ENCODE measurements at places on chromosomes 3 and 15.

DNA sequence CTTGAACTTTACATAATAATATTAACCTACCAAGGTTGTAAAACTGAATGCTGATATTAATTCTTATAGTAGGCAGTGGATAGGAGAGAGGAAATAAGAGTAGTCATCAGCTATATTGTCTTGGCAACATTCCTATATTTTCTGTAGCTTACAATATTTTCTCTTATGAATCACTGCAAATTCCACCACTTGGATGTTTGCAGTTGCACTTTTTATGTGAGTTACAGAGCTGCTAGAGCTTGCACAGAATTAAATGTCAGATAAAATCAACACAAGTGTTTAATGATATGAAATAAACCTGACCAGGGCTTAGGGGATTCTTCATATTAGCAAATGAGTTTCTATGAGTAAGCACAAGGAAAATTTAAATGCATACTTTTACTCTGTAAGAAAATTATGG, 1710.1 kb downstream of the SI start:
- DNase-seq, result no peak

- no peak for DNase-seq
Measured at GRCh38 chr3:55964491-55964985, 477.4 kb upstream of the WNT5A start.

DNA sequence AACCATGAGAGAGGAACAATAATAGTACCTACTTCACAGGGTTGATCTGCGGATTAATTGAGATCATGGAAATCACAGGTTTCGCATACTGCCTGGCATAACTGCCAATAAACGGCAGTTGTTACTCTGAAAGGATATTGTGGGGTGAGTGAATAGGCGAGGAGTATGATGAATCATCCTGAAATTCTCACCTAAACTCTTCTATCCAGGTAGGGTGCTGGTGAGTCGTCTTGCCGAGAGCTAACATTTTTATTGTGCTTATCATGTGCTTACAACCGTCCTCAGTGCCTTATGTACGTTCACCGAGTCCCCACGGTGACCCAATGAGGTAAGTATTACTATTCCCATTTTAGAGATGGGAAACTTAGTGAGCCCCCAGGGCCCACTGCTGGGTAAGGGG, 52.4 kb upstream of the SRGAP3 start:
- DNase-seq, result no peak

- no peak for DNase-seq
Measured at GRCh38 chr3:68135067-68135466, 480.7 kb upstream of the SUCLG2 start.

- no peak for DNase-seq
Measured at GRCh38 chr3:37272741-37273140, 98.4 kb upstream of the LRRFIP2 start.

GRCh38 chr15:97410897-97411575, 549.5 kb upstream of the ARRDC4 start:
- DNase-seq, result no peak

GRCh38 chr3:106071306-106071705, 202.5 kb upstream of the CBLB start:
- no peak for DNase-seq

DNA sequence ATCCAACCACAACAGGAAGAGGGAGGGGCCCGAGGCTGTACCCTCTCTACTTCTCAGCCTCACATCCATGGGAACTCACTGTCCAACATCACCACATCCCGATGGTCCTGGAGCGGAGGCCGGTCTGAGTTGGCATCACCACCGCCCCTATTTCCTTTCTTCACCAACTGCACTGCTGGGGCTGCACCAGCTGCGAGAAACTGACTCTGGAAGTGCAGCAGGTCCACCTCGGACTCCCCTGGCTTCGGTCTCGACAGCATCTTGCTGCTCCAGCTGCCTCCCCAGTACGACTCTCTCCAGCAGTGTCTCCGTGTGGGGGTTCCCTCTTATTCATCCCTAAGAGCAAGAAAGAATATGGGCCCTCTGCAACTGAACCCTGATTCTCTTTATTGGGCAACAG, 7.2 kb downstream of the RPAP1 start:
- no peak for DNase-seq

DNA sequence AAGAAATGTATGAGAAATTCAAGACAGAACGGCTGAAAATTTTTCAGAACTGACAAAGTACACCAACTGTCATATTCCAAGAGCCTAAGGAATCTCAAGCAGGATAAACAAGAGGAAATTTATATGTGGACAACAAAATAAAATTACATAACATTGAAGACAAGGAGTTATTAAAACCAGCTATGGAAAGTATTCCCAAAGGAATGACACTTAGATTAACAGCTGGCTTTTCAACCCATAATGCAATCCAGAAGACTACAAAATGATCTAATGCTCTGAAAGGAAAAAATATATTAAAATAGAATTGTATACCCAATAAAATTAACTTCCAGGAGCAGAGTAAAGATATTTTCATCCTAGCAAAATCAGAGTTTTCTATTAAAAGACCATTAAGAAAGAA, 132.2 kb upstream of the BNIP2 start:
- DNase-seq, result no peak

DNA sequence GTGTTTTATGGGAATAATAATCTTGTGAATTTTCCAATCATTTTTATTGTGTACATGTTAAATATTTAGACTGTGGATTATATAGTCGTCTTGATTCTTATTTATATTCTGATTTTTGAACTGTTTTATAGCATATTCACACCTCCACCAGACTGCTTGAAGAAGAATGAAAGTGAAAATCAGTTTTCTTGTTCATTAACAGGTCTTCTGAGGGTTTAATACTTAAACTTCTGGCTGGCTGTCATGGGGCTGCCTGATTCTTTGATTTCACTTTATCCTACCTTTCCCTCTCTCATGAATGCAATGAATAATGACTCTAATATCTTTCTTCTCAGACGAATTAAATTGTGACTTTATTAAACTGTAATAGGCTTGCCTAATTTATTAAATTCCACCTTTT, 56.2 kb downstream of the ATP2C1 start:
- no peak for DNase-seq

- DNase-seq, result no peak
Measured at GRCh38 chr3:103083848-103084631, 649.2 kb downstream of the ZPLD1 start.

DNA sequence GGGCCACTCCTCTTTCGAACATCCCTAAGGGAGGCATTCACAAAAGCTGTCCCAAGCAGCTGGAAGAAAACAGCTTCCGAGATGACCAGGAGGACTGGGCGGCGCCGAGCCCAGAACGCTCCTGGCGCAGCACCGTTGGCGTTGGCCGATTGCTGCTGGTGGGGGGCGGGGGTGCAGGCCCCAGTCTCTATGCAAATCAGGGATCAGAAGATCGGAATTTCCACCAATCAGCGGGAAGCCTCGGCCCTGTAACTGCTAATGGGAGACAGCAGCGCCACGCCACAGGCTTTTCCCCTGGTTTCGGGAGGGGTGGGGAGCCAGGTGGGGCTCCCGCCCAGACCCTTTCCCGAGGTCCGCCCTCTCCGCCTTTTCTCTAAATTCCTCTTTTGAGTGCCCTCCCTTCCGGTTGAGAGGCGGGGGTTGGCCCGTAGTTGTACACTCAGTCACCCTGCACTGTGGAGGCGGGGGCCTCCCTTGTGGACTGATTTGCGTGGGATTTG, 27.0 kb downstream of the HMCES start:
- peak; percentile 82 for DNase-seq

DNA sequence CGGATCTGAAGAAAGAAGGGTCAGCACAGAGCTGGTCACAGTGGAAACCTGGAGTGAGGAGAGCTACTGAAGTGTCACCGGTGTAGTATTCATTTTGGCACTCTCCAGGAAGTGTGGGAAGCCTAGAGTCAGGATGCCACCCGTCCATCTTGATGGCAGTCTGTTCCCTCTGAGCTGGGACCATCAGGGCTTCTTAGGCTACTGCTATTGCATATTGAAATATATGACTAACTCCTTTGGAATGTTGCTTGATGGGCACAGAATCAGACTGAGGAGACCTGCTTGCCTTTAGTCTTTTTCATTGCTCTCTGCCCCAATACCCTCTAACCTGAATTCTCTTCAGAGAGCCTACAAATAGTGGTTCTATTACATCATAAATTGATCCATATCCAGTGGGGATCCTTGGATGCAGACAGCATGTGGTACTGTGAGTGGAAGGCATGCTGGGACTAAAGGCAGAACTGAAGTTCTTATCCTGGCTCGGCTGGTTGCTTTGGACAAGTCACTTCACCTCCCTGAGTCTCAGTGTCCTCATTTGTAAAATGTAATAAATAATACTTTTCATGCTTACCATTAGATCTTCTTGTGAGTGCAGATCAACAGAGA, 143.5 kb downstream of the PDE8A start:
- peak; percentile 8 for DNase-seq

DNA sequence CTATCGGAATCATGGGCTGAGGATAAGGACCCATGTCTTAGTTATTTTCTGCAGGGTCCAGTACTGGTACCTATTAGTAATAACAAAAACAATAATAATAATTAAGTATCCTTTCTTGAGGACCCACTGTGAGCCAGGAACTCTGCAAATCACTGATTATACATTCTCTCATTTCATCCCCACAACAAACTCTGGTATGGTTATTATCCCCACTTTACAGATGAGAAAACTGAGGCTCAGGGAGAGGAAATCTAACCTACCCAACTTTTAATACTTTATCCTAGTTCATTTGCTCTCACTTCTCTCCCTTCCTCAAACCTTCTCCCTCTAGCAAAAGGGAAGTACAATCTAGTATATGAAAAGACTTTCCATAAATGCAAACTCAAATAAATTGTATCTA, 528.4 kb upstream of the PROK2 start:
- DNase-seq, result no peak

GRCh38 chr3:61719278-61719977, 158.1 kb downstream of the PTPRG start:
- DNase-seq, result no peak

- DNase-seq, result no peak
Measured at GRCh38 chr3:143484846-143485512, 363.3 kb downstream of the SLC9A9 start.

GRCh38 chr15:34753236-34753894, 1.4 kb downstream of the GJD2 start:
- peak; percentile 29 for DNase-seq

DNA sequence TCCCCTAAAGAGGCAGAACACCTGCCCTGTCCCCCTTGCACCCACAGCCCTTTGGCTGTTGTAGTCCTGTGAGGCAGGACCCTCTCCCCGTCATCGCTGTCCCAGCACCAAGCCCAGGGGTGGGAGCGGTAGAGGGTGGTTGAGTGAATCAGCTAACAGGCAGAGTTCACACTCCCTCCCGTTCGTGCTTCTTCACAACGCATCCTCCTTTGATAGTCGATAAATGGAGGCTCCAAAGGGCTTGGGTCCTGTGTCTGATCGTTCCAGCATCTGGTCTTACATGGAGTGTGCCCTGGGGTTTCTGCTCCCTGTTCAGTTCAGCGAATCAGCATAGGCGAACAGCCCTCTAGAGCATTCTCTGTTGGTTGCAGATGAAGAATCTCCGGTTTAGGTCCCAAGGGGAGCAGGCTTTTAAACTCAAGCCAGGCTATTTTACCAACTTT, 820 bp upstream of the HMCES start:
- no peak for DNase-seq

- no peak for DNase-seq
Measured at GRCh38 chr3:43270078-43270477, 16.3 kb upstream of the SNRK start.

DNA sequence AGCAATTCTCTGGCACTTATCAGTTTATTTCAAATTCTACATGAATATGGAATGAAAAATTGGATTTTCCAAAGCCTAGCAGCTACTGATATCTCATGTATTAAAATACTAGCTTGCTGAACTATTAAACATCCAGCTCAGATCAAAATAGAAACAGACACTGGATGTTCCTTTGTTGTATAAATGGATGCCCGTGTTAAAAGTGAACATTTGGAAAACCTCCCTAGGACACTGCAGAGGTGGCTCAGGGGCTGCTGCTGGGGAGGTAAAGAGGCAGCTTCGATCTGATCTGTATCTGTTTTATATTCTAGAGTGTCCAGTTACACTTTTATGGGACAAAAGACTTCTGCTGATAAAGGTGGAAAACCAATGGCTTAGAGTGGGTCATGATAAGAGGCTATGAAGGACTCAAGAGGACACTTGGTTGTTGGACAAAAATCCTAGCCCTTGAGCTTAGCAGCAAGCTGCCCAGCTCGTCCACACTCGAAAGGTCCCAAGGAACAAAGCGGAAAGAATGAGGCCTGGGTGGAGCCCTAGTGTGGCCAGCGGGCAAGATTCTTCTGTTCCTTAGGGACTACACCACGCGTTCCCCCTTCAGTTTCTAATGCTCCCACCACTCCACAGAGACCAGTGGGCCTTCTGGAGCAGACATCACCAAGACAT, 9.9 kb downstream of the MESD start:
- DNase-seq, result no peak

DNA sequence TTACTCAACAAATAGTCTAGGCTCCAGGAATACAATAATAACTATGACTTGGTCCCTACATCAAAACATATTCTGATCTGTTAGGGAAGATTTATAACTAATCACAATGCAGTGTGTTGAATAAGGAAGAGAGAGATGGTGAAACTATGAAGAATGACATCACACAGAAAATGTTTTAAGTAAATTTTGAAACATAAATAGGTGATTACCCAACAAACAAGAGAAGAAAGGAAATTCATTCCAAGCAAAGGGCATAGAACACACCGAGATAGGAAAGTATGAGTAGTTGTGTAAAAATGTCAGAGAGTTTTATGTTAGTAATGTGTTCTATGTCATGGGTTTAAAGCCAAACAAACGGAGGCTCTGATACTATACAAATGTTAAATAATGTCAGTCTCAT, 13.4 kb downstream of the SEC62 start:
- DNase-seq, result no peak

DNA sequence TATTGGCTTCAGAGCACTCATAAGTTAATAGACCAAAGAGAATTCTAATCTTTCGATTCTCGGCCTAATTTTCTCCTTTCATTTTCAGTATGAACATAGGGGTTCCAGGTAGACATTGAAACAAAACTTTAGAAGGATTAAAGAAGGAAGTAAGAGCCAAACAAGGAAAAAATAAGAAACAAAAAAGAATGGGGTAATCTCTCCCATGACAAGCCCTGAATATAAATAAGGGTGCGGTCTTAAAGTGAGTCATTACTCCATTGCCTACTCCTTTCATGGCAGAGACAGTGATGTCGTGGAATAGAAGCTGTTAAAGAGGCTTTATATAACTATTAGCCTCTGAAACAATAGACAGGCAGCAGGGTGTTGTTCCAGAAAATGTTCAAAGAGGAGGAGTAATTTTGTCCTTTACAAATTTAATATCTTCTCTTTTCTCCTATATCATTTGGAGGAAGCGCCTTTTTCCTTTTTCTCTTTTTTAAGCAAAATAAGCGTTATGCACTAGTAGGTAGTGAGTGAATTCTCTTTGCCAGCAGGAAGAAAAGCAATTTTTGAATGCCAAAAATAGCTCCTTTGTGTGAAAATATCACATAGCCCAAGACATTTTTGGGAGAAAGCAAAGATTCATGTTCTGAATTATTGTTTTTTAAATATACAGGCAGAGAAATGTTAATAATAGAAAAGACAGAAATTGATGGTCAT, 607.9 kb upstream of the KCNMB2 start:
- no peak for DNase-seq
